Kidney (tissue), 22 donors: ENCODE measurements at places on chromosomes 3 and 15. TPM values are rescaled to one million over a fixed set of nuclear protein-coding genes. Genes with fewer than 3 reads are reported as not detected.

DNA sequence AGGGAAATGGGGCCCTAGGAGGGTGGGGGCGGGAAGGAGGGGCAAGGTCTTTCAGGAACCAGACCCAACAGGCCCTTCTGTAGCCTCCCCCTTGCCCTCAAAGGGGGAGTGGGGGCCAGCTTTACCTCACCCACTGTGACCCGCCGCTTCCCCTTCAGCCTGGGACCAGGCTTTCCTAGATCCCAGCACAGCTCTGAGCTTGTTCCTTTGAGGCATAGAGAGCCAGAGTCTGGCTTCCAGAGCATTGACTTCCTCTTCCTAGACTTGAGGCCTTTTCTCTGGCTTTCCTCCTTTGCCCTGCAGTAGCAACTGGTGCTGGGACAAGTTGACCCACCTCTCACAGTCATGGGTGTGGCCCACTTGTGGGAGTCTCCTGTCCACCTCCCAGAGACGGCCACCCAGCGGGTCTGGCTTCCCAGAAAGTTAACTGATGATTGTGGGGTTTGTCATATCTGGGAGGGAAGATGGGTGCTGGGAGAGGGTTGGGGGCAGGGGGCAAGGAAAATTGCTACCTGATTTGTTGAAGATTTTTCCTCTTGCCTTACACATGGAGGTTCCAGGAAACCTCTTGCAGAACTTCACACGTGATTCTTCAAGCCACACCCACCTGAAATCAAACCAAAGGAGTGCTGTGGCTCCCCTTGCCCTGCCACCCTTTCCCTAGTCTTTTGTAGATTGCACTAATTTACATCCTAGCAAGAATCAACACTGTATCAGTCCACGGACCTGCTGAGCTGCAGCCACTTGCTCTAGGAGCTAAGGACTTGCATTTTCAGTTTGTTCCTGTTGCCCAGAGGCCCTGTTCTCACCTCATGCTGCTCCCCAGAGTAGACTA, 4.1 kb upstream of the CHST14 start:
- DNase-seq: peak; percentile 4

The CAMK2N2 gene
- 0.31 TPM for total RNA-seq

DNA sequence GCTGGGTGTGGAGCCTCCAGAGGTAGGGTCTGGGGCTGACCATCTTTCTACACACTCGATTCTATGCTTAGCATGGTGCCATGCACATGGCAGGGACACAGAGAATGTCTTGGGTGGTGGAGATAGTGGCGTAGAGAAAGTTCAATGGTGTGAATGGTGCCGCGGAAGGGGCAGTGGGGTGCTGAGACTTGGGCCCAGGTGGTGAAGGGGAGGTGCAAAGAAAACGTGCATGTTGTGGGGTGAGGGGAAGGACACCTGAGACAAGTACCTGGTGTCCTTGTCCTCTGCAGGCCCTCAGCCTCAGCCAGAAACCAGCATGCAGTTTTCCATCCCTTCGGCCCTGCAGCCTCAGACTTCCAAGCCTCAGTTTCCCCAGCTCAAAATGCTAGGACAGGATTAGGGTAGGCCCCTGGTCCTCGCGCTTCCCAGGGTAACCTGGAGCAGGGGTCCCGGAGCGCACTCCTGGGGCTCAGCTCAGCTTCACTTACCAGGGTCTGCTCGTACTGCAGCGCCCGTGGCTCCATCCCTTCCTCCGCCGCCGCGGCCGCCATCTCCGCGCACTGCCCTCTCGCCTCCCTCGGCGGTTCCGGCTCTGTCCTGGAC, 375 bp downstream of the CLCN2 start:
- no peak for DNase-seq

DNA sequence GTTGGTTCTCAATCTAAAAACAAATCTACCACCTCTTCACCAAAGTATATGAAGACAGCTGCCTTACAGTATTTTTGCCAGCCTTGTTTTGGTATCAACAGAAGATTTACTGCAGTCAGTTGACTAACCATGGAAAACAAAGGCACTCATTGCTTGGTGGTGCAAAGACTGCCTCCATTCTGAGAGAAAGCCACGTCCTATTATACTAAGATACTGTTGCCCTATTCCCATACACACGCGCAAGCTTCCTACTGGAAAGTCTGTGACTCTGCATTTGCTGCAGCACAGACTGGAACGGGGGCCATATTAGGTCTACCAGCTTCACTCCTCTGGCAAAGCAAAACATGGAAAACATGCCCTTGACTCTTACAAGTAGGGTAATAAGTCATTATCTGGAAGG, 18.0 kb downstream of the MTMR10 start:
- no peak for DNase-seq

The PSTPIP1 gene
- 22.1 TPM for total RNA-seq

- no peak for DNase-seq
Measured at GRCh38 chr3:25555695-25556437, 108.8 kb downstream of the TOP2B start.
